ENCODE measurements at places on chromosomes 7 and 10. TPM values are rescaled to one million over a fixed set of nuclear protein-coding genes. Genes with fewer than 3 reads are reported as not detected.

CCM2 gene
- total RNA-seq = 84.6 TPM

ZNF777 gene
- total RNA-seq = 16.1 TPM

SVIL gene
- 23.5 TPM for total RNA-seq

SORCS1 gene
- not detected for total RNA-seq

MMP21 gene
- total RNA-seq = 0.84 TPM

BTBD16 gene
- not detected for total RNA-seq

GRCh38 chr10:124721330-124722045, 22.7 kb downstream of the FAM53B start:
- no peak for DNase-seq
- no peaks in the 10 kb centered on the region for H3K36me3 ChIP-seq
- peak overlapping the region; percentile 33 for H3K27ac ChIP-seq
- no peaks in the 10 kb centered on the region for H3K27me3 ChIP-seq

- H3K27ac ChIP-seq = no peak overlapping the region
- no peak overlapping the region for H3K4me3 ChIP-seq
- H3K4me1 ChIP-seq = no peaks in the 10 kb centered on the region
- DNase-seq = no peak
Observed at GRCh38 chr10:63456437-63457210, 9.2 kb downstream of the JMJD1C start.

- H3K36me3 ChIP-seq = no peaks in the 10 kb centered on the region
- H3K27ac ChIP-seq = peak overlapping the region; percentile 80
- peaks cover 23% of the 10 kb centered on the region for H3K4me1 ChIP-seq
- H3K4me3 ChIP-seq = no peak overlapping the region
- no peaks in the 10 kb centered on the region for H3K27me3 ChIP-seq
Observed at GRCh38 chr10:63227207-63227895, 94.2 kb downstream of the NRBF2 start.

DNA sequence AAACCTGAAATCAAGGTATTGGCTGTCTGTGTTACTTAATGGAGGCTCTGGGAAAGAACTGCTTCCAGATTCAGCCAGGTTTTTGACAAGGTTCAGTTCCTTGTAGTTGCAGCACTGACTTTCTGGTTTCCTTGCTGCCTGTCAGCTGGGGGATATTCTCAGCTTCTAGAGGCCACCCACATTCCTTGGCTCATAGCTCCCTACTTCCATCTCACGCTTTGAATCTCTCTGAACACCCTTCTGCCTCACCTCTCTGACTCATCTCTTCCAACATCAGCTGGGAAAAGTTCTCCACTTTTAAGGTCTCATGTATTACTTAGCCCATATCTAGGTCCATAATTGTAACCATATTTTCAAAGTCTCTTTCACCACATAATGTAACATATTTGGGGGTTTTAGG, 22.9 kb upstream of the GPR22 start:
- no peak overlapping the region for H3K27ac ChIP-seq
- H3K4me1 ChIP-seq = no peaks in the 10 kb centered on the region
- DNase-seq = no peak
- no peak overlapping the region for H3K4me3 ChIP-seq
- no peaks in the 10 kb centered on the region for H3K27me3 ChIP-seq

DNA sequence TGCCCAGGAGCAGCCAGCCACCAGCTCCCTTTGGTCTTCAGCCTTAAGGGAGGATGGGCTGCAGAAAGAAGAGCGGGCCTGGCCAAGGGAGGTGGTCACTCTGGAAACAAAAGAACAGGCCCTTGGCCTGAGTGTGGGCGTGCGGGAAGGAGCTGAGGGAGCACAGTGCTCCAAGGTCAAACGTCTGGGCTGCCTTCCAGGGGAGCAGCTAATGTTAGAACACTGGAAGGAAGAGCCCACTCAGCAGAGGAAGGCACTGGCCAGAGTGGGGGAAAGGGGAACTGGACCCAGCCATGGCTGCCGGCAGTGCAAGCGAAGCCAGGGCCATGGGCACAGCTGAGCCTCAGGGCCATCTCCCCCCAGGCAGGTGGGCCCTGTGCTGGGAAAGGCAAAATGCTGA, 42.7 kb downstream of the FAM53B start:
- DNase-seq = no peak
- H3K4me1 ChIP-seq = peaks cover 94% of the 10 kb centered on the region
- H3K27ac ChIP-seq = peak overlapping the region; percentile 67
- H3K27me3 ChIP-seq = no peaks in the 10 kb centered on the region

- H3K36me3 ChIP-seq = no peaks in the 10 kb centered on the region
- H3K27me3 ChIP-seq = no peaks in the 10 kb centered on the region
- H3K4me1 ChIP-seq = no peaks in the 10 kb centered on the region
Observed at GRCh38 chr7:79293655-79294142, 159.8 kb downstream of the MAGI2 start.

DNA sequence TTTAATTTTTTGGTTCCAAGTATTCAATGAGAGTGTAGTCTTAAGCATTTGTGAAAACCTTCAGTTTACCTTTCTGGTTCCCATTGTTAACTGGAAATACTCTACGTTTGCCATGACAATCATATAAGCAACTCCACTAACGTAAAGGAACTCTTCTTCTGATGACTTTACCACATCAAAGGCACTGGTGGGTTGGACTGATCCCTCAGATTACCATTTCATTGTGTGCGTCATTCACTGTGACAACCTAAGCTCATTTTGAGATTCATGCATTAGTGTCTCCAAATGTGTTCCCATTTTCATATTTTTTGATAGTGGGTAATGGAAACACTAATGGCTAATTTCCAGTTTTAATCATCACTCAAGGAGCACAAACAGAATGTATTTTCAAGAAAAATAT, 119.9 kb upstream of the COL1A2 start:
- H3K4me3 ChIP-seq = no peak overlapping the region
- H3K27me3 ChIP-seq = no peaks in the 10 kb centered on the region
- no peak overlapping the region for H3K27ac ChIP-seq
- no peak for DNase-seq
- no peaks in the 10 kb centered on the region for H3K4me1 ChIP-seq

DNA sequence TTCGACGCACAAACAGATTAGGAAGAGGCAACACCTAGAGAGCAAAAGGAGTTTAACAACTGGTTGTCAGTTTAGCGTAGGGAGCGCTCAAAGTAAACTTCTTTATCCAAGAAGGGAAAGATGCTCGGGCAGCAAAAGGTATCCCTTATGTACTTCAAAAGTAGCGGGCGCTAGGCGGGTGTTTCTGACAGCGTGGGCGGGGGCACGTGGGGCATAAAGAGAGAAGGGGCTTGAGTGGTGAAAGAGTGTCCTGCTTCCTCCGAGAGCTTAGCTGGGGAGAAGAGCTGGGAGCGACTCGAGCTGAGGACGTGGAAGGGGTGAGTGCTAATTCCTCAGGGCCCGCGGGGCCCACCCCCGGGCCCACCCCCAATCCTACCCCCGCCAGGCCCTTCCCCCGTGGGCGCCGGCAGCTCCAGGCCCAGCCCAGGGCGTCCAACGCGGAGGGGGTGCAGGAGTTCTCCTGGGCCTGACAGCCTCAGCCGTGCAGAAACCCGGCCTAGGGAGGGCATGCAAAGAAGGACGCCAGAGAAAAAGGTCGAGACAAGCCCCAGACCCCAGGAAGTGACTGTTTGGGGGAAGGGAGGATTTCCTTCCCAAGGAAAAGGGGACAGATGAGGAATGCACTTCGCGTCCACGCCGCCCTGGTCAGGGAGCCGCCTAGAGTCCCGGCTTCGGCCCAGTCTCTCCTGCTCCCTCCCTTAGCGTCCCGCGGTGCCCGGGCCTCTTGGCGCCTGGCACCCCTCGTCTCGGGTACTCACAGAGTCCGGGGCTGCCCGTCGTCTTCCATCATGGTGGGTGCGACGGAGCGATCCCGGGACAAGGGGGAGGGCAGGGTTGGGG, 868 bp downstream of the TIAL1 start:
- no peaks in the 10 kb centered on the region for H3K27me3 ChIP-seq
- peak; percentile 43 for DNase-seq
- H3K4me1 ChIP-seq = peaks cover 28% of the 10 kb centered on the region
- peaks cover 8% of the 10 kb centered on the region for H3K36me3 ChIP-seq
- H3K27ac ChIP-seq = peak overlapping the region; percentile 98

- no peak overlapping the region for H3K4me3 ChIP-seq
- DNase-seq = peak; percentile 50
- no peaks in the 10 kb centered on the region for H3K27me3 ChIP-seq
- H3K36me3 ChIP-seq = peaks cover 2% of the 10 kb centered on the region
- H3K27ac ChIP-seq = peak overlapping the region; percentile 56
Observed at GRCh38 chr10:80144696-80145131, 12.2 kb downstream of the PLAC9 start.
